Hematopoietic multipotent progenitor cell treated with erythropoietin and hydrocortisone succinate and interleukin-3 and kit ligand, for 4 days (in vitro differentiated cells): ENCODE measurements at places on chromosomes 16 and 17.

DNA sequence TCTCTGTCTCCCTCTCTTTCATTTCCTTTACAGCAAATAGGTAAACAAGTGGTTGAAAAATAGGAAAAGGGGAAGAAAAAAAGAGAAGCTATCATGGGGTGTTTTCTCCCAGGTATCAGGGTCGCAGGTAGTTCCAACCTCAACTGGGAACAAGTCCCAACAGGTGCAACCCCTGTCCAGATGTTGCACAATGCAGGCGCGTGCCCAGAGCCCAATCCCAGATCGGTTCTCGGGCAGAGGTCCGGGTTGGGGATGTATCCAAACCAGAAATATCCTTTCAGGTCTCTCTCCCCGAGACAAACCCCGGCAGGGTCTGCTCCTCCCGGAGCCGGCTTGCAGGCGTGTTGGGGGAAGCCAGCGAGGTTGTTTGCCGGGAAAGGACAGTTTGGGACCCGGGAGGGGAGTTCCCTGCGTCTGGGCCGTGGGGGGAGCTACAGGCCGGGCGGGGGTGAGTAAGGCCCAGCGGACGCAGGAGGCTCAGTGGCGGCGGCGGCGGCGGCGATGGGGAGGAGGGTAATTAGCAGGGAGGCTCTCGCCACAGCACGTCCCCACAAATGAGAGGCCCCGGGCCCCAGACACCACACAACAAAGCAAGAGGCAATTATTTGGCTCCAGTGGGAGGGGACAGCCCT, 21.2 kb upstream of the SP6 start:
- DNase-seq: no peak

DNA sequence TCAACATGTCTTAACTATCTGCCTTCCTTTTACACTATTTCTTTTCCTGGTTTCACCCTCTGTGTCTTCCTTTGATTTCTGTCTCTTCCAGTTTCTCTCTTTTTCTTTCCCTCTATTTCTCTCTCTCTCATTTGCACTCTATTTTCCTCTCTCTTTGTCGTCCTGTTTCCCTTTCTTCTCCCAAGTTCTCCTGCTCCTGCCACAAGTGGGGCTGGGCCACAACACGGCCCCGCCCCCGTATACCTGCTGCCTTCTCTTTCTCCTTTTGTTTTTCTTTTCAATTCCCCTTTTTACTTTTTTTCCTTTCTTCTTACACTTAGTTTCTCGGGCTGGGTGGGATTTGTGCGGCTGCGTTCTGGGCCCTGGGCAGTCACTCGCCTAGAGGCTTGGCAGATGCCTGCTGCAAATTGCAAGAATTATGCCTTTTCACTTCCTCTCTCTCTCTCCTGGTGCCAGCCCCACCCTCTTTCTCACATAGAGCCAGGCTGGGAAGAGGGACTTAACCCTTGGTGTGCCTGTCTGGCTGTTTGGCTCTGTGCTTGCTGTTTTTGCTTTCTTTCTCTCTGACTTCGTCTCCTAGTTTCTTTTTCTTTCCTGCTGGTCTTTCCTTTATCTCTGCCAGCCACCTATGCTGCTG, 2139.4 kb downstream of the TP53TG3F start:
- DNase-seq: no peak

DNA sequence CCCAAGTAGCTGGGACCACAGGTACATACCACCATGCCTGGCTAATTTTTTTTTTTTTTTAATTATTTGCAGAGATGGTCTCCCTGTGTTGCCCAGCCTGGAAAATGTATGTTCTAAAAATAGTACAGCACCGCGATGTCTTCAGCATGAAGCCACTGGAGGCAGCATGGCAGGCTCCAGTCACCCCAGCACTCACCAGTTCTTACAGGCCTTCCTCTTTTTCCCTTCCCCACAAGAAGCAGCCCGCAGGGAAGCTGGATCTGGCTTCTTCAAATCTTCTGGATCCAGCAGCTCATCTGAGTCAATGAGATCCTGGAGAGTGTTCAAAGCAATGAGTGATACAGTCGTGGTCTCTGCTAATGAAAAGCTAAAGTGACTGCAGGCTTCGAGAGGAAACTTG, 16.2 kb downstream of the CIAPIN1 start:
- DNase-seq: no peak

DNA sequence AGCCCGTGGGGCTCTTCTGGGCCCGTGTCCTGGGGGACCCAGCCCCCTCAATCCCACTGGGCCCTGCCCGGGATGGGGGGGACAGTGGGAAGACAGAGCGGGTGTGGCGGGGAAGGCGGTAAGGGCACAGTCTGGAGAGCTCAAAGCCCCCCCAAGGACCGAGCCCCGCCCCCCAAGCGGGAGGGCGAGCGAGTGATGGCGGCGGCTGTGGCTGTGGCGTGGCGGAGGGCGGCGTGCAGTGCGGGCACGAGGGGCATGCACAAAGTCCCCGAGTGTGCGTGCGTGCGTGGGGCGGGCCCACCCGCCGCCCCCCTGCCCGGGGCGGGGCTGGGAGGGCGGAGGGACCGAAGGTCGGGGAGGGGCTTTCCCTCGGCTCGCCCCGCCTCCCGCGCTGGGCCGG, 3.6 kb upstream of the WDR24 start:
- no peak for DNase-seq

- DNase-seq: no peak
Measured at GRCh38 chr17:6464446-6465041, 20.3 kb downstream of the PIMREG start.

DNA sequence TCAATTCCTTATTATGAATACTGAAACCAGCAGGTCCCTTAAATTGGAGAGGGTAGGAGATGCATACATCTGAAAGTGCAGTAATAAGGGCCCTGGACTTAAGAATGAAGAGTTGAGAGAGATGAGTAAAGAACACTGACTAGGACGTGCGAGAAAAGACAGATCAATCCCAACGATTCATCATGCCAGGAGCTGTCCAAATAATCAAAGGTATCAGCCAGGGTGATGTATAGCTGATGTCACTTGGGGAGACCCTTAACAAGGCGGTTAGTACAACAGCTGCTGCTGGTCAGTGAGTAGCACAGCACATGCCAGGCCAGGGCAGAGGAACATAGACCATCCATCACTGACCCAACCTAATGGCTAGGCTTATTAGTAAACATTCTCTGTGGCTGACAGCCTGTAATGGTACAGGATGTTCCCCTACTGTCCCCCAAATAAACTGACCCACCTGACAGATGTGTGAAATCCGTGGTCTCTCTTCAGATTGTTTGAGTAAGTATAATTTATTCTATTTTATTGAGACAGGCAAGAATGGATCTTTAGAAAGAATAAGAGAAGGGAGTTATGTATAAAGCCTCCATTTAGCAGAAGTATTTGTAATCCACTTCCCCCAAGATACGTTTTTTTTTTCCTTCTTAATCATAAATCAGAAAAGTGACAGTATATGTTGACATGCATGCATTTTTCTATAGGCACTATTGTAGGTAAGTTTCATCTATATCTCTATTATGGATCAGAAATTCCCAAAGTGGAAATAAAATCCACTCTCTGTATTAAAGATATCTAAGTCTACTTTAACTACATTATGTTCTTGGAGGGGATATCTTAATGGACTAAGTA, 118.4 kb downstream of the SNX11 start:
- no peak for DNase-seq

GRCh38 chr16:3292604-3293003, 9.3 kb downstream of the ZNF263 start:
- DNase-seq: no peak

DNA sequence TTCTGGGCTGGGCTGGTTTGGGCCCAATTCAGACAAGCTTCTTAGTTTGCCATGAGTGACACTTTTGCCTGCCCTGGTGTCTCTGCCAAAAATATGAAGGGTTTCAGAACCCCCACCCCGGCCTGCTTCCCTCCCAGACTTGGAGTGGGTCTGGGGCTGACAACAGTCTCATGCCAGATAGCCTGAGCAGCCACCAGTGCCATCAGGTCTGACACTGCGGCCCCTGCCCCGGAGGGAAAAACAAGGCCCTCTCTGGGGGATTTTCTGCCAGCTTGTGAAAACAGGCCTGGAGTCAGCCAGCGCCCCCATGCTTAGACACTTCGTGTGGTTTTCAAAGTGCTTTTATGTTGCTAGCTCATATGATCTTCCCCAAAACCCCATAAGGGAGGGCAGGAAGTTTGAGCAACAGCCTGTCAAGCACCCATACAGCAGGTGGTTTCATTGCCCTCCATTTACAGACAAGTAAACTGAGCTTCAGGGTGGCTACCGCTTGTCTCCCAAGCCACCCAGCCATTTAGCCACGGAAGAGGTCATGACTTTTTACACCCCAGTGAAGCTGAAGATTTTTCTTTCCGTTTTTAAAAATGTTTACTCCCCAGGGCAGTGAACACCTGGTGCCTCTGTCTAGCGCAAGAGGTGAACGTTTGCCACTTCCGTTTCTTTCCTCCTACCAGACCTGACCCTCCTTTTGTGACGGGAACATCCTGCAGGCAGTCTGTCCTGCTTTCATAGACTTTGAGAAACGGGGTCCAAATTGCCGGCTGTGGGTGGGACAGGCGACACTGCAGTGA, 300.6 kb downstream of the SEC14L1 start:
- DNase-seq: peak; percentile 82

DNA sequence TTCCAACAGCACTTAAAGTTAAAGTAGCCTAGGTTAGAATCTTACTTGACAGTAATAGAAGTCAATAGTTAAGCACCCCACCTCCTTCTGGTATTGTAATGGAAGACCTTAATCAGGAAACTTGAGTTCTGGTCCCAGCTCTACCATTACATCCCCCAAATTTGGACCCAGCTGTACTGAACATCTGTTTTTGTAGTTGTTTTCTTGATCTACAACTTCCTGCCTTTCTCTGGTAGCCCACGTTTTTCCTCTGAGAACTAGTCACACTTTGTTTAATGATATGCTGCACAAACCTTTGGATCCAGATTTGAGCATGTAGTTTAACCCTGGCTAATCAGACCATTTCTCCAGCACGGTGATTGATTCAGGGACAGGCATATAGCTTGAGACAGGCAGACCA, 505.0 kb downstream of the HS3ST4 start:
- no peak for DNase-seq

- DNase-seq: no peak
Measured at GRCh38 chr16:5874899-5875298, 777.3 kb upstream of the EEF2KMT start.

DNA sequence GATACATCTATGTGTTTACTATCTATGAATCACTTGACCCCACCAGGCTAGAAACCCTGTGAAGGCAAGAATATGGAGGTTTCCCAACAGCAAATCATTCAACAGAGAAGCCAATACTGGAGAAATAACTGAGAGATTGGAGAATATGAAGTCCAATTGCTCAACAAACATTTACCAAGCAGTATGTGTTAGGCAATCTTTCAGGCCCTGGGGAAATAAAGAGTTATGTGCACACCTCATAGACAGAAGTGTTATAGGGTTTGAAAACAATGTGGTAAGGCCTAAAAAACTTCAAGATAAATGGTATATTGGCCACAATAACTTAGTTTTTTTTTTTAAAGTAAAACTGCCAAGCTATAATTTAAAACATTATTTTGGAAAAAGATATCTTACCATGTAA, 1245.8 kb downstream of the CDH11 start:
- DNase-seq: no peak

DNA sequence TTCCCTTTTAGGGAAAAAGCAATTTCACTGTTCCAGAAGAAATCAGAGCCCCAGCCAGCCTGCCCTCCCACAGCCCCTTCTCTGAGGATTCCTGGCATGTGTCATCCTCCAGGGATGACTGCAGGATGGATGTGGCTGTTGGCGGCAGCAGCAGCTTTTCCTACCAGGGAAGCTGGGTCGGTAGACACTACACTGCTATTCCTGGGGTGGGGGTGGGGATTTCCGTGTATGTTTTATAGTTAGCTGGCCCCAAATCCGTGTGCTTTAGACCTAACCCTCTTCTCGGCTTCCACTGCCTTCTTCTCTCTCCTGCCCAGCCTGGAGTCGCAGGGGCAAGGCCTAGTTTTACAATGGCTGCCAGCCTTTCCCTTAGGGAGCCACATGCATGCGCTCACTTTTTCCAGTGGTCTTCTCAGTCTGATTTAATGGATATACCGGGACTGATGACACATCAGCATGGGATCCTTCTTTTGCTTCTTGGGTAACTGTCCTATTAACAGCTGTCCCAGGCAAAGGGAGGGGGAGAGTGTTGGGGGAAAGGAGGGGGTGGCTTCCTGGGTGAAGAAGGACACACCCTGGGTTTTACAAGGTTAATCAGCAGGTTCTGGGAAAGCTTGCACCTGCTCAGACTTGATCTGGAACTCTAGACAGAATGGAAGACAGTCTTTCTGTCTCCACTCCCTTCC, 2.7 kb upstream of the NFE2L1 start:
- DNase-seq: no peak

DNA sequence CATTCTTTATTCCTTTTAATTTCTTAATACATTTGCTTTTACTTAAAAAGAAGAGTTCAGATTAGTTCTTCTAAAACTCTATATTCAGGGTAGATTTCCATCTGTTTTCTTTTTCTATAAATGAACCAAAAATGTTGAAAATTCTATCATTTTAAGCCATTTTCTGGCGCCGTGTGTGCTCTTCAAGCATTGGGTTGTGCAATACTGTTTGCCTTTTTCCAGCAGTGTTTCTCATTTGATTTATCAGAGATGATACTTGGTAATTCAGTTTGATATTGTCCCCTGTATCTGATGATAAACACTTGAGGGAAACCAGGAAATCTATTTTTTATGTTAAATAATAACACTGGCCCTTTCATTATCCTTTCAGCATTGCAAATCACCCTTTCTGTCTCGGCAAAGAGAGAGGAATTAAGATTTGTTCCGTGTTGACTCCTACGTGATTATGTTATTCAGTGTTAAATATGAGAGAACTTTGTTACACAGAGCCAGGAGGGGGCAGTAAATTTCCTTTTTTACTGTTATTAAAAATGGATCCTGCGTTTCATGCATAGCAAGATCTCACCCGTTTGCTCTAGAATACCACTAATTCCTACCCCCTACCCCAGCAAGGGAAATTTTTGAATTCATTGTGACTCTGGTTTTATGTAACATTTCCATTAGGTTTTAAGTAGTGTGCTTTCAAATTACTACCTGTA, 606.9 kb upstream of the RBFOX1 start:
- DNase-seq: peak; percentile 62

DNA sequence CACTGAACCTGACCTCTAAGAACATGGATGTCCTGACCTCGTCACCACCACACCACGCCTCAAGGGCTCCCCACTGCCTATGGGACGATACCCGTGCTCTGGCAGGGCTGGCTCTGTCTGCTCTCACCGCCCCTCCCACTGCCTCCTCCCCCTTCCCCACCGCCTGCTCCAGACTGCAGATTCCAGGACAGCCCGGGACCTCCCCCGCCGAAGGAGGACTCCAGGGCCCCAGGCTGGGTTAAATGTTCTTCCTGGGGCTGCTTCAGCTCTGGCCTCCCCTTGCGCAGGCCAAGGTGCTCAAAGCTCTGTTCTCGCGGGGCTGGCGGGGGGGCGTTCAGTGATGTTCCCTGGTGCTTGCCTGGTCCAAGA, 3.1 kb downstream of the NPW start:
- DNase-seq: peak; percentile 70

GRCh38 chr17:80424261-80424660, 9.3 kb downstream of the ENDOV start:
- no peak for DNase-seq
